ENCODE measurements at places on chromosomes 6 and 20. TPM values are rescaled to one million over a fixed set of nuclear protein-coding genes. Genes with fewer than 3 reads are reported as not detected.

Gene IMPG1
- total RNA-seq: not detected

Gene NSFL1C
- total RNA-seq: 107 TPM

Gene EMILIN3
- total RNA-seq: not detected

DNA sequence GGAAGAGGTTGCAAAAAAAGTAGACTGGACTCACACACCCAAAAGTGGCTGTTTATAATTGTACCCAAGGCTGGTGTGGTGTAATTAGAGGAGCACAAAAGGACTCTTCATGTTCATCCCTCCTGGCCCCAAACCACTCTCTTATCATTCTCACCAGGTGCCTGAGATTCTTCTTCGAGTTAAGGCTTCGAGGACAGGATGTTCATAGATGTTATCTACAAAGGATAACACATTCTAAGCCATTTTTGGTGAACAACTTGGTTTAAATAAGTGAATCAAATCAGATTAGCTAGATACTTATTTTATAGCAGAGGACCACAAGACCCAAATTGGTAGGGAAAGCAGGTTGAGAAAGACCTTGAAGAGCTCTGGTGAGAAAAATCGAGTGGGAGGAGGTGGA, 73.1 kb upstream of the SUPT3H start:
- no peak overlapping the region for H3K27ac ChIP-seq
- H3K27me3 ChIP-seq: no peaks in the 10 kb centered on the region
- no peak for DNase-seq

DNA sequence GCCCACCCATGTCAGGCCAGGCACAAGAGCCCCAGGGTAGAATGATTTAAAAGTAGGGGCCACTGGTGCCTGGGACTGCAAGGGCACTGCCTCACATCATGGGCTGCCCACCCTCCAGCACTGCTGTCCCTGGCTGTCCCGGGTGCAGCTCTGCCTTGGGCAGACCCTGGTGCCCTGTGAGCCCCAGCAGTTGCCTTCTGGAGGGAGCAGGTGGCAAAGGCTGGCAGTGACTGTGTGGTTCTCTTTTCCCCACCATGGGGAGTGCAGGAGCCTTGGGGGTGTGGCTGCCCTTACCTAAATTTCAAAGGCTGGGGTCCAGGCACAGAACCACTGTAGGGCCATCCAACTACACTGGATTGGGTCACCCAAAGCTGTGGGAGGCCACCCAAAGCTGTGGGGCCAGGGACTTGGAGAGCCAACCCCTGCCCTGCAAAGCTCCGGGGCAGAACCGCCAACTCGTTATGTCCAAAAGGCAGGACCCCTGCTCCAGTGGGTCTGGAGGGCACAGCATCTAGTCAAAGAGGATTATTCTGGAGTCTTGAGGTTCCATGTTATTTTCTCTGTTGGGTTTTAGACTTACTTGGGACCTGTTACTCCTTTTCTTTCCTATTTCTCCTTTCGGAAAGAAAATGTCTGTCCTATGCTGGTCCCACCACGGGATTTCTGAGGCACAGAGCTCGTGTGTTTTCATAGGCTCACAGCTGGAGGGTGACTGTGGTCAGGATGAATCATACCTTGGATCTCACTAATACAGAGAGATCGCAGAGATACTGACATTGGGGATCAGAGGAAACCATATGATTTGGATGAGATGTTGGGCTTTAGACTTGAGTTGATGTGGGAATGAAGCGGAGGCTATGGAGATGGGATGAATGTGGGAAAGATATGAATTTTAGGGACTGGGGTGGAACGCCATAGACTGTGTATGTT, 65.3 kb downstream of the RAMACL start:
- peaks cover 4% of the 10 kb centered on the region for H3K4me1 ChIP-seq
- H3K27me3 ChIP-seq: no peaks in the 10 kb centered on the region
- no peaks in the 10 kb centered on the region for H3K36me3 ChIP-seq
- no peak for DNase-seq

- H3K4me3 ChIP-seq: no peak overlapping the region
- H3K4me1 ChIP-seq: no peaks in the 10 kb centered on the region
- H3K36me3 ChIP-seq: no peaks in the 10 kb centered on the region
- DNase-seq: no peak
- H3K27ac ChIP-seq: no peak overlapping the region
Observed at GRCh38 chr6:153698637-153699036, 340.4 kb upstream of the OPRM1 start.

DNA sequence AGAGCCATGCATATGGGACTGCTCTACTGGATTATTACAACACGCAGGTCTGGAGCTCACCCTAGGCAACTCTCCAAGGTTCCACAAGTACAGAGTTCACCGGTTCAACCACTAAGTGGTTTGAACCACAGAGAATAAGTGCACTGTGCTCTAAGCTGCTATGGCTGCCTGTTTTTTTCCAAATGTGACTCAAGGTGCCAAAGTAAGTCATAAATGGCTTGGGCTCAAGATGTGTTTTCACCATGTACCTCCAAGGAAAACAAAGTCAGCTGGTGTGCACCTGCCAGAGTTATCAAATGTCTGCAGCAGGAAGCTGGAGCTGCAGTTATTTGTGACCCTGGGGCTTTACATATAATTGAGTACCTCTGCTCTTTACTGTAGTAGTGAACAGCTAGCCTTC, 76.7 kb downstream of the PREP start:
- H3K36me3 ChIP-seq: peaks cover 25% of the 10 kb centered on the region
- no peaks in the 10 kb centered on the region for H3K27me3 ChIP-seq
- H3K4me1 ChIP-seq: peaks cover 69% of the 10 kb centered on the region
- peak overlapping the region; percentile 40 for H3K4me3 ChIP-seq

- no peak overlapping the region for H3K27ac ChIP-seq
- no peaks in the 10 kb centered on the region for H3K27me3 ChIP-seq
- no peaks in the 10 kb centered on the region for H3K36me3 ChIP-seq
- no peak for DNase-seq
- peaks cover 76% of the 10 kb centered on the region for H3K4me1 ChIP-seq
Observed at GRCh38 chr6:15387118-15387517, 141.2 kb downstream of the JARID2 start.

DNA sequence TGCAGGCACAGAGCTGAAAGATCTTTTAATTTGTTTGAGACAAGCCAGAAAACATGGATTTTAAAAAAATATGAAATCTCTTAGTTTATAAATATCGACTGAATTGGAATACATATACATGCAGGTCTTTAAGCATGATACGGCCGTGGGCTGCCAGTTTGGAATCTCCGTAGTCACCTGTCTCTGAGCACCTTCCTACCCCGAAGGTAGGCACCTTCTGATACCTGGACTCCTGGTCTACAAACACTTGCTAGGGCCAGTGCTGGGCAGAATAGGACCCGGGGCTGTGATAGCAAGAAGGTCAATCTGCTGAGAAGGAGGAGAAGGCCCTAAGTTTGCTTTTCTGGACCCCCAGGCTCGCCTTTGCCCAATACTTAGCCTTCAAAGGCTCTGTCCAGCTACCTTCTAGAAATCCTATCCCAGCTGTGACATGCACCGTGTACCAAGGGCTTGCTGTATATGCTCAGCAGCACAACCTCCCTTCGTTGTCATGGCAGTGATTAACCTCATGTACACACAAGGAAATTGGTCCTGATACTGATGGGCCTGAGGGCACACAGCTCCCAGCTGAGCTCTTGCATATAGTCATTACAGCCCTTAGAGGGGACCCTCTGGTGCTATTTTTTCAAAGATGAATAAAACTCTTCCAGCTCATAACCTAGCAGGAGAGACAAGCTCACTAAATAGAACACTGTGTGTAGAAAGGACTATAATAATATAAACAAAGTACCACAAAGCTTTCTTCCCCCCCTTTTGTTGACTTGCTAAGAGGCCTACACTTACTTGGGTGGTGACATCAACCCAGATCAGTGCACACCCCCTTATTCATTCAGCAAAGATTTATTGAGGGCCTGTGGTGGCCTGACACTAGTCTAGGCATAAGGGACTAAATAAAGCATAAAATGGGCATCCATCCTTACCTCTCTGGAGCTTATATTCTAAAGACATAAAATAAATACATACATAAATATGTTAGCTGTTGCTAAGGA, 17.7 kb downstream of the SNPH start:
- H3K36me3 ChIP-seq: no peaks in the 10 kb centered on the region
- no peaks in the 10 kb centered on the region for H3K27me3 ChIP-seq
- DNase-seq: no peak
- H3K4me3 ChIP-seq: no peak overlapping the region

- no peaks in the 10 kb centered on the region for H3K36me3 ChIP-seq
- DNase-seq: no peak
- H3K27me3 ChIP-seq: no peaks in the 10 kb centered on the region
Observed at GRCh38 chr6:134813146-134813545, 136.8 kb downstream of the ALDH8A1 start.

DNA sequence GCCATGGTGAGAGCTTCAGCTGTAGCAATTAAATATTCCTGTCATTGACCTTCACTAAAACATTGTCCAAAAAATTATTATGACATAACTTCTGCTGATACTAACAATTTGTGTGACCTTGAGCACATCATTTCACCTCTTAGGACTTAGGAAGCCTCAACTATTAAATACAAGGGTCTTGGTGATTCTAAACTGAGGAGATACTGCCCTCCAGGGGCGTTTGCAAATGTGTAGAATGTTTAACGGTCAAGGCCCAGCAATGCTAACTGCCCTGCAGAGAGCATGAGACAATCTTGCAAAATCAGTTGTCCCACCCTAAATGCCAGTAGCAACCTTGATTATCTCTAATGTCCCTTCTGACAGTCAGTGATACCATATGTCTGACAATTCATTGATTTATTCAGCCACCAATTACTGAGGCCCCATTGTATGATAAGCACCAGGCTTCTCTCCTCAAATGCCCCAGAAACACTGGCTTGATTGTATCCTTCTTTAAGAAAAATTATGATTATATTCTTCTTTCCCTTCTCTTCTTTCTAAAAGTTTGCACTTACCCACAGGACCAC, 284.1 kb upstream of the PLN start:
- no peak overlapping the region for H3K27ac ChIP-seq
- DNase-seq: no peak
- H3K36me3 ChIP-seq: no peaks in the 10 kb centered on the region
- no peaks in the 10 kb centered on the region for H3K27me3 ChIP-seq
